ENCODE measurements at places on chromosomes 7 and 10.

DNA sequence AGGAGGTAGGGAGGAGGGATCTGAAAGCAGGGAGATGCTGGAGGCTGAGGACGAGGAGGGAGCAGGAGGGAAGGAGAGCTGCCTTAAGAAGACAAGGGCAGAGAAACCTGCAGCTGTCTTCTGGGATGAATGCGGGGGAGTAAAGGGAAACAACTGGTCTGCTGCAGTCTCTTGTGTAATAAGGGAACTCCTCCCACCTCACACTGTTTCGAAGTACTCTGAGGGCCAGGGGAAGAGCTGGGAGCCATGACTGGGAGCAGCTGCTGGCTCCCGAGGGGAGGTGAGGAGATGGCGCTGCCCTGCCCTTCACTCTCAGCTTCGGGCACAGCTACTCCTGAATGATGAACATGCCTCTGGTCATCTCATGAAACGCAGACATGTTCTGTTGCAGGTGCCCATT lies 65.1 kb downstream of the CLEC2L start:
- no peak for DNase-seq

DNA sequence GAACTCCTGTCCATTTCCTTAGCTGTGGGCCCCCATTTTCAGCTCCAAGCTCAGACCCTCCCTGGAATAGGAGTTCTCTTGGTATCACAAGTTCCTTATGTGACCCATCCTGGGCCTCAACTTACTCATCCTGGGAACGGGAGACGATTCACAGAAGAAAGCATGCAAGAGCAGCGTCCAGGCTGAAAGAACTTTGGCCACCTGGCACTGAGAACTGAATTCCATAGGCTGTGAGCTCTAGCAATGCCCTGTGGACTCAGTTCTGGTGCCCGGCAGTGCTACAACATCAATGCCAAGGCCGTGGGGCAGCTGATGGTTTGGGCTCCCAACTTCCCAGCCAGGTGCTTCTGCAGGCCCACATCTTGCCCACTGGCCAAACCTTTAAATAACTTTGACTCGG lies 3.9 kb upstream of the CUEDC2 start:
- DNase-seq = no peak

- no peak for DNase-seq
These were observed 187.9 kb upstream of the MALRD1 start for GRCh38 chr10:18860631-18861240.

DNA sequence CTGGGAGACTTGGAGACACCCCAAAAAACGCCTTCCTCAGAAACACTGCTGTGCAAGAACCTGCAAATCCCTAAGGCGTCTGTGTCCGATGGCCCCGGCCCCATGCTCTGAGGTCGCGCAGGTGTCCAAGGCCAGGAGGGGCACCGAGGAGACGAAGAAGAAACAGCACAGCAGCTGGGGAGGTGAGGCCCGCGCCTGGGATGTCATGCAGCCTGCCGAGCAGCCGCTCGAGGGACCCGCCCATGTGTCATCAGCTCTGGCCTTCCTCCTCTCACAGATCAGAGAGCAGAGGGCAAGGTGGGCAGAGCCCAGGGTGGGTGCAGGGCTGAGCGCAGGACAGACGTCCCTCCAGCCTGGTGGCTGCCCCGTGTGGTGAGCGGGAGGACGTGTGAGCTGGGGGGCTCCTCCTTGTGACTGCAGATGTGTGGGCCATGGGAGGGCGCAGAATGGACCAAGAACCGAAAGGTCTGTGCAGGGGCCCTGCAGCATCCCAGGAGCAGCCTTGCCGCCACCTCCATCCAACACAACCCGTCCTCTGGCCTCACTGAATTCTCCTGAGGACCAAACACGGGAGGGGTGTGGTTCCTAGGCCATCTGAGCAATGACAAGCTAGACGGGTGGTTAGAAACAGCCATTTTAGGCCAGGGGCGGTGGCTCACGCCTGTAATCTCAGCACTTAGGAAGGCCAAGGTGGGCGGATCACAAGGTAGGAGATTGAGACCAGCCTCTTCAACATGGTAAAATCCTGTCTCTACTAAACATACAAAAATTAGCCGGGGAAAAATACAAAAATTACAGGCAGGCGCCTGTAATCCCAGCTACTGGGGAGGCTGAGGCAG lies 13.1 kb upstream of the GPER1 start:
- DNase-seq = no peak

GRCh38 chr7:26549281-26549944 lies 257.8 kb downstream of the SNX10 start:
- no peak for DNase-seq

DNA sequence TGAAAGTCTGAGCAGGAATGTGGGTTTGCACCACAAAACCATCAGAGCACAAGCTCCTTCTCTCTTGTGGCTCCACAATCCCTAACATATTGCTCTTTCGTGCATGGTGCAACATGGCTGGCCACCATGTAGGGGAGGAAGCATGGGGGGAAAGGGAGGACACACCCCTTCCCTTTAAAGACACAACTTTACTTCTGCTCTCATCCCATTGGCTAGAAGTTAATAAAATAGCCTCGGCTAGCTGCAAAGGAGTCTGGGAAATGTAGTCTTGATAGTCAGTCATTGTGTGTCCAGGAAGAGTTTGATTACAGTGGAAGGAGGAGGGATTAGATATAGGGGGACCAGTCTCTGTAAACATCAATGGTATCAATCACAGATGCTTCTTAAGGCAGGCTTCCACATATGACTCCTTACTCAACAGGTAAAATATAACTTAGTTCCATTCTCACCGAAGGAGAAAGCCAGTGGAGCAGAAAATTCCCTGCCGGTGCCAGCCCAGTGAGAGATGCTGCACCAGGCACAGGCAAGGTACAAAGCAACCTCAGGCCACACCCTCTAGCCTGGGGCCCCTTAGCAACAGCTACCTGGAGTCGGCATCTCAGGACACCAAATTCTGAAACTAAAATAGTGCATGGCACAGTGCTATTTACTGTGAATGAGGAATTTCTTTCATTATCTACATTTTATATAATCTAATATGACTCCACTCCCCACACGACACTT lies 124.7 kb upstream of the CTBP2 start:
- DNase-seq = no peak

GRCh38 chr7:134571746-134572461 lies 23.0 kb downstream of the AKR1B15 start:
- no peak for DNase-seq

- no peak for DNase-seq
These were observed 72.2 kb upstream of the IL6 start for GRCh38 chr7:22654831-22655230.

DNA sequence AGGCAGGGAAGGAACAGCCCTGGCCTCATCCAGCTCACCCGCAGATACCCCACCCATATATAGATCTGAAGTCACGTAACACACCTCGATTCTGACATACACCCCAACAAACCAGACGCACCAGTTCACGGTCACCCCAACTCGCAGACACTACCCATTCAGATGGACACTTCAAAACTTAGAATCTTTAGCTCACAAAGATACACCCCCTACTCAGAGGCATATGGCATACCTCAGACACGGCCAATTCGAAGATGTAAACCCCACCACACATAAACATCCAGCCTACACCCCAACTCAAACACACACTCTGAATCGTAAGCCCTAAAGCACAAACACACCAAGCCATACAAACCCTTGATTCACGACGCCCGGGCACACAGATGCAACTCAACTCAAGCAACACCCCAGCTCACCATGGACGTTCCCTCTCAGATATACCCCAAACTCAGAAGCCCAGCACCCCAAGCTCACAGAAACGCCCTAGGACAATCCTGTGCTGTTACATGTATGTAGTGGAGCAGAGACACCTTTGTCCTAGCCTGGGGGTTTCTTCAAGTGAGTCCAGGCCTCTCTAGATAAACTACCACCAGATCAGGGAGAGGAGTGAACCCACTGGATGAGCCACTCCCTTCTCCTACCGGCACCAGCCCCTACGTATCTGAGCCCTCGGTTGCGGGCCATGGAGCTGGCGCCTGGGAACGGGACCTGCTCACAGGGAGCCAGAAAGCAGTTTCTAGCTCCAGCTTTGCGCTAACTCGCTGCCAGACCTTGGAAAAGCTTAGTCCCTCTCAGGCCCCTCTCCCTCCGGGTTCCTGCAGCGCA lies 8.8 kb downstream of the PSD start:
- DNase-seq = no peak

All from CD14-positive monocyte (primary cell).